ENCODE measurements at places on chromosomes 4 and X. TPM values are rescaled to one million over a fixed set of nuclear protein-coding genes. Genes with fewer than 3 reads are reported as not detected.

The NUDT10 gene
- total RNA-seq = 0.64 TPM

The PCSK1N gene
- 6.0 TPM for total RNA-seq

The FAM133A gene
- total RNA-seq = 0.08 TPM

DNA sequence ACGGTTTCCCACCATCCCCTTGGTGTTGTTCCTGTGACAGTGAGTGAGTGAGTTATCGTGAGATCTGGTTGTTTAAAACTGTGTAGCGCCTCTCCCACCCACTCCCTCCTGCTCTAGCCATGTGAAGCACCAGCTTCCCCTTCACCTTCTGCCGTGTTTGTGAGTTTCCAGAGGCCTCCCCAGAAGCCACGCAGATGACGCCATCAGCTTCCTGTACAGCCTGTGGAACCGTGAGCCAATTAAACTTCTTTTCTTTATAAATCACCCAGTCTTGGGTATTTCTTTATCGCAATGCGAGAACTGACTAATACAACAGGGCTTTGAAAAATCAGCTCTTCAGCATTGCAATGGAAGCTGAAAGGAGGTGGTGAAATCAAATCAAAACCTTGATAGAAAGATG, 50.0 kb downstream of the FGFBP1 start:
- no peaks in the 10 kb centered on the region for H3K27me3 ChIP-seq
- no peaks in the 10 kb centered on the region for H3K4me1 ChIP-seq
- H3K4me3 ChIP-seq = no peak overlapping the region
- no peak for DNase-seq
- no peak overlapping the region for H3K27ac ChIP-seq

The MOB1B gene
- 11.0 TPM for total RNA-seq

The C1QTNF7 gene
- 4.2 TPM for total RNA-seq

The DNAAF6 gene
- not detected for total RNA-seq

DNA sequence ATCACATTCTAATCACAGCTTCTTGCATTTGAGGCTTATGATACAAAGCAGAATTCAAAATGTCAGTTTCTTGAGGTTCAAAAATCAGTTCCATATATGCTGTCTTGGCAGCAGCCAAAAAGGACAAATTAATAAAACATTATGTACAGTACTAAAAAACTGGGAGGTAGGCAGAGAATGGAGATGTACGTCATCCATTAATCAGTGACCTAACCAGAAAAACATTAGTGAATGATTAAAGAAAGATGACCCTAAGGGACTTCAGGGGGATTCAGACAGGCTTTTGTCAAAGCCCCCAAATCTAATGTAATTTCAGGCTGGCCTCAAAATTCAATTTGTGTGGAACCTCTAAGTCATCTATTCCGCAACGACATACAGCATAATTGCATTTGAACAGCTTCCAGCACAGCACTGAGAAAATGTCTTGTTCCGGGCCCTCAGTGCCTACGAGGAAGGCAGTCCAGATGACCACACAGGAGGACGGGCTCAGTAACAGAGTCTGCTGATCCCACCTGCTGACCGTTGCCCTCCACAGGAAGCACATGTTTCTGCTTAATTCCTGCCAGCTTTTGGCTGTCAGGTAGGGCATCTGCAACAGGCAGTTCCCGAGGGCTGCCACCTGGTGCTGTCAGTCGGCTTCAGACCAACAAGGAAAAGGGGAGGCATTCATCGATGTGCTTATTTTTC, 83.8 kb upstream of the HHIP start:
- no peaks in the 10 kb centered on the region for H3K4me1 ChIP-seq
- H3K27me3 ChIP-seq = no peaks in the 10 kb centered on the region
- no peak for DNase-seq
- no peak overlapping the region for H3K4me3 ChIP-seq
- no peak overlapping the region for H3K27ac ChIP-seq

The NOCT gene
- total RNA-seq = 13.5 TPM
